ENCODE measurements at places on chromosomes 3 and 15. TPM values are rescaled to one million over a fixed set of nuclear protein-coding genes. Genes with fewer than 3 reads are reported as not detected.

- no peak for DNase-seq
These were observed 132.6 kb downstream of the CHDH start for GRCh38 chr3:53713626-53714025.

DNA sequence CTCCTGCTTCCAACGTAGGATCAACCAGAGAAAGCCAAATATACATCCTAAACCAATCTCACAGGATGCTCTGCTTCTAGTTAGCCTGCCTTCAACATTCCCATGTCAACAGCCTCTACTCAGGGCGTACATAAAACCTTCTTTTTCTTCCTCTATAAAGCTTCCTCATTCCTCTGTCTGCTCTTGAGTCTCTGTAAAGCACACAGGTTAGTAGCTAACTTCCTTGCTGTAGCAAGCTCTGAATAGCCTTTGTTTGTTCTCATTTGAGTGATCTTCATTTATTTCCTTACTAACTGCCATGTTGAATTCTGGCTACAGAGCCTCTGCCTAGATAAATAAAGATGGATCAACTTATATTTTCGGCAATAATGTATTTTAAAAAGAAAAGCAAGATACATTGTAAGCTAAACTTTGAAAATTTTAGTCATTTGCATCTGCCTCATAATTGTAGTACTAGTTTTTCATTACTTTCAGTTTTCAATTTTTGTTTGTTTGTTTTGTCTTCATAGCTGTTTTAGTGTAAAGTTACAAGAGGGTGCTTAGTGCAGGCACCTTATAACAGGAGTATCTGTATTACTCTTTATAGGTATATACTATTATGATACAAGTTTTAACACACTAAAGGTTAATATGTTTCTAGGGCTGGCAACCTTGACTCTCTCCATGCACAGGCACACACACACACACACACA, 498.2 kb downstream of the PYDC2 start:
- DNase-seq: no peak

- no peak for DNase-seq
These were observed 768 bp downstream of the ANO10 start for GRCh38 chr3:43620831-43621655.

DNA sequence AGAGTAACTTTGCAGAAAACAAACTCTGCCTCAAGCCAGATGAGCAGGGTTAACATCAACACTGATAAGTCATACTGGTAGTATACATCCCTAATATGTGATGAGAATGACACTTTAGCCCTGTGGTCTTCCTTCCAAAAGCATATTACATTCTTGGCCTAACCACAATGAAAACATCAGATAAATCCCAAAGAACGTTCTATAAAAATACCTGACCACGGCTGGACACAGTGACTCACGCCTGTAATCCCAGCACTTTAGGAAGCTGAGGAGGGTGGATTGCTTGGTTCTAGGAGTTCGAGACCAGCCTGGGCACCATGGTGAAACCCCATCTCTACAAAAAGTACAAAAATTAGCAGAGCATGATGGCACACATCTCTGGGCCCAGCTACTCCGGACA, 4.7 kb downstream of the TMCC1 start:
- DNase-seq: peak; percentile 85

DNA sequence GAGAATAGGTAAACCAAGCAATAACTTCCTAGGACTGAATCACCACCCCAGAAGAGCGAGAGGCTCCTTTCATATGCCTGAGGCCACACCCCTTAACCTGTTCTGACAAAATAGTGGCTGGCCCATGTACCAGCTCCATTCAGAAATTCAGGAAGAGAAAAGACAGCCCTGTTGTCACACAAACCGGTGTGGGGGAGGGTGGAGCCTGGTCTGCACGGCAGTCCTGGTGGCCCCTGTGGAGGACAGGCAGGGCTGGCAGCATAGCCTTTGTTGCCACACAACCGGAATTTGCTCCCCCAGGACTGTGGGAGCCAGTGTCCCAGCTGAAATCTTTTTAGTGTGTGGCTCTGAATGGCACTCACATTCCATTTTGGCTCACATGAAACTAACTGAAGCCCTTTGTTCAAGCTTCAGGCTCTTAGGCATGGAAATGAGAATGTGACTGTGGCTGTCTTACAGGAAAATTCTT, 23.8 kb downstream of the RLBP1 start:
- DNase-seq: no peak

GRCh38 chr3:38325256-38325655, 21.3 kb upstream of the XYLB start:
- no peak for DNase-seq

- no peak for DNase-seq
These were observed 9.3 kb downstream of the LPCAT4 start for GRCh38 chr15:34357653-34358052.

DNA sequence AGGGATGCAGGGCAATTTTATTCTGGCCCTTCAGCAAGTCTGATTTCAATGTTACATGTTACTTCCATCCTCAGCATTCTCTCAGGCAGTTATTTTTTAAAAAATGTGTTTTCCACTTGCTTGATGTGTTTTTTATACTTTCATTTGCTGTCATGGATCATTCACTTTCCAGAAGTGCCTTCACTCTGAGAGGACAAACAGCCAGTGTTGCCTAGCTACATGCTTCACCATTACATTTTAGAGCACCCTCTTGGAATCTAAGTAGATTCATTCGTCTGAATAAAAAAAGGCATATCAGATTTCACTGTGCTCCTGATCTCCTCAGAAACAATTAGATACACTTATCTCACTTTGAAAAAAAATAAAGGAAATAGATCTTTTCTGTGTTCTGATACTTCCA, 93.6 kb upstream of the POU1F1 start:
- no peak for DNase-seq

GRCh38 chr15:100734586-100734985, 132.2 kb downstream of the ASB7 start:
- DNase-seq: no peak

GRCh38 chr3:177778633-177779032, 581.4 kb upstream of the TBL1XR1 start:
- DNase-seq: no peak

GRCh38 chr3:36058404-36059030, 321.8 kb upstream of the STAC start:
- peak; percentile 2 for DNase-seq

DNA sequence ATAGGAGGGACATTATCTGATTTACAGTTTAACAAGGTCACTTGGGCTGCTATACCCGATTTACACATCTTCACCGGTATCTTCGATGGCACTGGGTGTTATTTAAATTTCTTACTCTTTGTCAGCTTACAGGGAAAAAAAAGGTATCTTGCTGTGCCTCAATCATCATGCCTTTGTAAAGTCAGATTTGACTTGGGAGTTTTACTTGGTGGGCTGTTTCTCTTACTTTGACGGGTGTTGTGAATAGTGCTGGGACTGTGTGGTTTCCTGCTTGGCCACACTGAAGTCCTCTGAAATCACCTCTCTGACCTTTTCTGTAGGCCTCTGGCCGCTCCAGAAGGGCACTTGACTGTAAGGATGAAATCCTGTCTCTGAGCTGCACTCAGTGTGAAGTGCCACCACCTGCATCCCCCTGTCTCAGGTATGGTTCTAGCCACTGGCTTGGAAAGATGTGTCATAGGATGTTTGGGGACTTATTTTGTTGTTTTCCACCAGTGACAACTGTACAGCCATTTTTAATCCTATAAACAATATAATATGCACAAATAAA, 3.1 kb upstream of the SLC24A1 start:
- DNase-seq: no peak

DNA sequence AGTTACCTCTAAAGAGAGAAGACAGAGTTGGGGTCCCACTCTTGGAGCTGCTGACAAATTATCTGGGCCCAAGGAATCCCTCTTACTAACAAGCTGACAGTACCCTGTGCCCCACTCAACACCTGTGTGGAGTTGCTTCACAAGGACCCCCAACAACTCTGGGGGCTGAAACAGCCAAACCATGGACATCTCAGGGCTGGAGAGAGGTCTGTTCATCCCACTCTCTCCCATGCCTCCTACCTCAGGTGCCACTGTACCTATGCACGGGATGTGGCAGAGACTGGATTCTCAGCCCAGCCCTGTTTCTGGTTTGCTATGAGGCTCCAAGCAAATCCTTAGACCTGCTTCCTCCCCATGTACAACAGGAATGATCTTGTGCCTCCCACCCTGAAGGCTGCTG, 101.7 kb downstream of the ETFA start:
- no peak for DNase-seq

DNA sequence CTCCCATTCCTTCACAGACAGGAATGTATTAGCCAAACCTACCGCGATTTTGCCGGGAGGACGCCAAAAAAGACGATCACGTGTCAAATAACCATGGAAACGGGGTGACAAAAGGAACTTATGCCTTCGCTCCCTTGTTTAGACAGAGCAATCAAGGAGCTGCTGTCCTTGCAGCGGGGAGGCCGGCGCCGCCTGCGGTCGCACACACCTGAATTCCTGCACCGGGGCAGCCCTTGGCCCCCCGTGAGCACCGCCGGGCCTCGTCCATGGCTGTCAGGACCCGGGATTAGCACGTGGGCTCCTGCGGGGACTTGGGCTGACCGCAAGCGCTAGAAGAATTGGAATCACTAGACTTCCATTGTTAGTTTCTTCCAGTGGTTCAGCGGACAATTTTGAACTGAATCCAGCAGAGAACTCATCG, 193.1 kb downstream of the SHQ1 start:
- DNase-seq: no peak

GRCh38 chr3:189664311-189664710, 33.1 kb downstream of the TP63 start:
- DNase-seq: peak; percentile 49

DNA sequence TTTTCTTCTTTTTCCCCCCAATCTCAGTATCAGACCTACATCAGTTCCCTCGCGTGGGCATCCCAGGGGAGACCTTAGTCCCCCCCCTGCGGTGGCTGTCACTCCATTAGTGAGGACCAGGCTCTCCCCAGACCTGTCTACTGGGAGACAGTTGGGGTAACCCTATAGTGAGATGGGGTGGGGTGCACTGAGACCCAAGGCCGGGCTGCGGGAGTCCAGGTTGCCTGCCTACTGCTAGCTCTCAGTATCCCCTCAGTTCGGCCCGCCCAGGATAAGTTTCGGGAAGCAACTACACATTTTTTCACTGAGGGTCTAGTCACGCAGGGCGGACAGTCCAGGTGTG, 671 bp upstream of the DCUN1D1 start:
- no peak for DNase-seq

- no peak for DNase-seq
These were observed 9.2 kb downstream of the ZSCAN2 start for GRCh38 chr15:84609818-84610525.

DNA sequence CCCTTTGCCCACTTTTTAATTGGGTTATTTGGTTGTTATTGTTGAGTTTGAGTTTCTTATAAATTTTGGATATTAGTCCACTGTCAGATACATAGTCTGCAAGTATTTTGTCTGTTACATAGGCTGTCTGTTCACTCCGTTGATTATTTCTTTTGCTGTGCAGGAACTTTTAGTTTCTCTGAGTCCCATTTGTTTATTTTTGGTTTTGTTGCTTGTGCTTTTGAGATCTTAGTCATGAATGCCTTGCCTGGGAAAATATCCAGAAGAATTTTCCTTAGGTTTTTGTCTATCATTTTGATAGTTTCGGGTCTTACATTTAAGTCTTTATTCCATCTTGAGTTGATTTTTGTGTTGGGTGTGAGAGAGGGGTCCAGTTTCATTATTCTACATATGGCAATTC, 254.5 kb downstream of the NLGN1 start:
- no peak for DNase-seq

DNA sequence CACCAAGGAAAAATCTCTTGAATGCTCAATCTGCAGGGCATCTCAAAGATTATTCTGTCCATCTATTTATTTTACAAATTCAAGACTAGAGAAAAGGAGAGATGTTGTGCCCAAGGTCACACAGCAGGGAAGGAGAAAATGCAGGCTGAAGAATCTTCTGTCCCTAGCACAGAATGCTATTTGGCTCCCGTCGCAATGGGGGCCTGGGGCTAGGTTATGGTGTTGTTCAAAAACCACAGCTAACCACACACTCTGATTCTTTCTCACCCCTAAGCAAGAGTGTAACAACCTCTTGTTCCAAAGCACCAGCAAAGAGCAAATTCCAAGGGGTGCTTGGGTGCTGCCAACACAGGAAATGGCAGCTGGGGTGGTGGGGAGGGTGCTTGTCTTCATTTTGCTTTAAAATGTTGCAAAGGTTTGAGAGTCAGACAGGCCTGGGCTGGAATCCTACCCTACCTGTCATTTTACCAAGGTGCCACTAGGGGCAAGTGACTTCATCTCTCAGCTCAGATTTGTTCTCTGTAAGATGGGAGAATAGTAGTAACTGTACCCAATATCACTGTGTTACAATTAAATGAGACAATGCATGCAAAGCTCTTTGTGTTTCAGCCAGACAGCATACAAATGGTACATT, 112.5 kb downstream of the ADAMTS9 start:
- peak; percentile 4 for DNase-seq

DNA sequence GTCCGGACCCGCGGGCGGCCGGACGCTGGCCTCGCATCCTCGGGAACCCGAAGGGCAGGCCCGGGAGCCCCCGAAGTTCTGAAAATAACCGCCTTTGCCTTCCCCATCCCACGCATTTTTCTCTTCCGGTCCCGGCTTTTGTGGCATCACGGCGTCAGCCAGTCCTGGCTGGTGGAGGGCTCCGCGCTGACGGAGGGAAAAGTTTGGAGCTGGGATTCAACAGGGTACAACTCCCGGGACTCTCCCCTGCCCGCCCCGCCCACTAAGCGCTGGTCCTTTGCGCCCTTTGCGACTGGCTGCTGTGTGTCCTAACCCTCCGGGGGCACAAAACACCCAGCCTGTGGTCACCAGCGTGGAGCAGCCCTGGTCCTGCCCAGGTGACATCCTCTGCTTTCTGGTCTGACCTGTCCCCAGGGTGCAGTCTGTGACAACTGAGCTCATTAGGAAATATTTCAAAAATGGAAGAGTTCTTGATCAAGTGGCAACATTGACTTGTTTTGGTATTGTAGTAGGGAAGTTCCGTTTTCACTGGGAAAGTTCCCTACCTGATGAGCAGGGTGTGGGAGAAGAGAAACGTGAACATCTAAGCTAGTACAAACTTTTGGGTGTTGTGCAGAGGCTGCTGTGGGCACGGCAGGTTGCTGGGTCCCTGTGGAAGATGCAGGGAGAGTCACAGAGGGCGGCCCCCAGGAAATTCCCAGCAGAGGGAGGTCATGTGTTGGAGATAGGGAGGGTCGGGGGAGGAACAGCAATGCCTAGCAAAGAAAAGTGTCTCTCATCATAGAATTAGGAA, 775 bp downstream of the ARNT2 start:
- peak; percentile 41 for DNase-seq

- no peak for DNase-seq
These were observed 41.9 kb downstream of the GPD1L start for GRCh38 chr3:32148351-32148750.

ADAMTSL3 gene
- total RNA-seq: 4.5 TPM

SCAANT1 gene
- not detected for total RNA-seq

SLC12A1 gene
- total RNA-seq: not detected

GP5 gene
- total RNA-seq: not detected

RBMS3 gene
- total RNA-seq: 15.0 TPM

CNTN4 gene
- 1.8 TPM for total RNA-seq

TUSC7 gene
- total RNA-seq: not detected

SLC28A1 gene
- not detected for total RNA-seq

RFTN1 gene
- total RNA-seq: 9.7 TPM
